ENCODE measurements at places on chromosomes 12 and 14.
A peak's percentile ranks its signal among the peaks of the same experiment; 100 is the strongest.

DNA sequence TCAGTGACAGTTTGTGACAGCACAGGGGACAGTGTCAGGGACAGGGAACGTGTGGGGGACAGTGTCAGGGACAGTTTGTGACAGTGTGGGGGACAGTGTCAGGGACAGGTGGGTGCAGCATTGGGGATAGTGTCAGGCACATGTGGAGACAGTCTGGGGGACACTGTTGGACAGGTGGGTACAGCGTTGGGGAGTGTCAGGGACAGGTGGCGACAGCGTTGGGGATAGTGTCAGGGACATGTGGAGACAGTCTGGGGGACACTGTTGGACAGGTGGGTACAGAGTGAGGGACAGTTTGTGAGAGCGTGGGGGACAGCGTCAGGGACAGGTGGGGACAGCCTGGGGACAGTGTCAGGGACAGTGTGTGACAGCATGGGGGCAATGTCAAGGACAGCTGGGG, 140.0 kb downstream of the TMEM121 start:
- no peak for DNase-seq

GRCh38 chr12:2225696-2226095, 172.9 kb downstream of the CACNA1C start:
- DNase-seq, result no peak

GRCh38 chr12:22919883-22920282, 294.9 kb downstream of the ETNK1 start:
- no peak for DNase-seq

- no peak for DNase-seq
These were observed 288.7 kb upstream of the SFSWAP start for GRCh38 chr12:131422187-131422520.

GRCh38 chr14:77085538-77085937, 12.5 kb upstream of the CIPC start:
- no peak for DNase-seq

GRCh38 chr12:2319136-2319535, 266.3 kb downstream of the CACNA1C start:
- no peak for DNase-seq

DNA sequence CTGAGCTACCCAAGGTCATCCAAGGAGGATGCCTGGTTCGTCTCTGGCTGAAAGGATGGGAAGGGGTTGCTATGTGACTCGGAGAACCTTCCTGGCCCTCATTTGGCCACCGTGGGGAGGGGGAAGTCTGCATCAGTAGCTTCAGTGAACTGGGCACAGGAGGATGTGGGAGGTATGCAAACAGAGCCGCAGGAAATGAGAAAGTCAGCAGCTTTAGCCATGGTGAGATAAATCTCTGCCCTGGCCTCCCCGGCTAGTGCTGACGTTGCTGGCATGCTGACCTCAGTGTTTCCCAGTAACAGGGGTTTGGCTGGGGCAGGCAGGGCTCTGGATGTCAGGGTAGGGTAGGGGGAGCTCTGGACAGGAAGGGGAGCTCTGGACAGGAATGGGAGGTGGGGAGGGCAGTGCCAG, 2.3 kb upstream of the CEBPE start:
- peak; percentile 50 for DNase-seq

GRCh38 chr14:33576014-33576413, 374.9 kb downstream of the EGLN3 start:
- DNase-seq, result no peak

DNA sequence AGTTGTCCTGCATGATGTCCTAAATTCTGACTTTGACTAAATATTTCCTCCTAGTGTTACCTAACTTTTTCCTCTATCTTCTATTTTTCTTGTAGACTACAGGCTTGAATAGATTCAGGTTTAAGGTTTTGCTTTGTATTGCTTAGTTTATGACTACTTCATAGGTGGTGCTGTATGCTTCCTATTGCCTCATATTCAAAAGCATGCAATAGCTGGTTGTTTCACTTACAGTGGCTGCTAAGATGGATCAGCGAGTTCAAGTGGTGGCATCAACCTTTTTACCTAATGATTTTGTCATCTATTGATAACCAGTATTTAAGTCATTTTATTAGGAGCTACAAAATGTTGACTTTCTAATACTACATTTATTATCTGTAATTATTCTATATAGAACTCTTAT, 36.3 kb upstream of the BICD1 start:
- DNase-seq, result no peak

GRCh38 chr14:26187996-26188620, 409.7 kb downstream of the NOVA1 start:
- DNase-seq, result no peak

- DNase-seq, result no peak
These were observed 105.0 kb downstream of the DAD1 start for GRCh38 chr14:22483863-22484593.

Measured in right hindlimb (tissue), 1 donor.